ENCODE measurements at places on chromosomes 1 and 21.

DNA sequence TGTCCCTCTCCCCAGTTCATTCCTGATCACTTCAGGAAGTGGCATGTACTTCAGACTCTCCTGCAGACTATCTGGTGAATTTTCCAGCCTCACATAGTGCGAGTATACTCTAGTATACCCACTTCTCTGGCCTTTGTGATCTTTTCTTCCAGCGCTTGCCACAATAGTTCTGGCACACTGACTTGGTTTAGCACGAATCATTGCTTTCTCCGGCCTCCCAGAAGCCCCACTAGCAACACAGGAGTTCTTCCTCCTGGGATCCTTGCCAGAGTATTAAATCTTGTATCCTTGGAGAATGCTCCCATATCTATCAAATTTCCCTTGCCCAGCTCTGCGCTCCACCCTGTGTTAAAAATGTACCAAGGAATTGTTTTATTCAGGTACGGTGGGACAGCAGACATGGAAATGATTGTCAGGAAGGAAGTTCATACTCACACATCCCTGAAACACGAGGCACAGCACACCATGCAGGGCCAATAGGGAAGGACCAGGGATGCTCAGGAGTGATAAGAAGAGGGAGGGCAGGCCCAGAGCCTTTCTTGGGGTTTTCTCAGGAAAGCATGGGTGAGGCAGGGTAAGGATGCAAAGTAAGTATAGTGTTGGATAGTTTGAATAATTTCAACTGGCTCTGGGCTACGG is 136.7 kb downstream of the ADSS2 start:
- DNase-seq, result no peak

GRCh38 chr21:36117286-36117741 is 17.6 kb upstream of the CBR3 start:
- DNase-seq, result no peak

GRCh38 chr1:244010191-244010590 is 40.9 kb upstream of the ZBTB18 start:
- no peak for DNase-seq

GRCh38 chr1:244406337-244406736 is 45.4 kb downstream of the ADSS2 start:
- no peak for DNase-seq

DNA sequence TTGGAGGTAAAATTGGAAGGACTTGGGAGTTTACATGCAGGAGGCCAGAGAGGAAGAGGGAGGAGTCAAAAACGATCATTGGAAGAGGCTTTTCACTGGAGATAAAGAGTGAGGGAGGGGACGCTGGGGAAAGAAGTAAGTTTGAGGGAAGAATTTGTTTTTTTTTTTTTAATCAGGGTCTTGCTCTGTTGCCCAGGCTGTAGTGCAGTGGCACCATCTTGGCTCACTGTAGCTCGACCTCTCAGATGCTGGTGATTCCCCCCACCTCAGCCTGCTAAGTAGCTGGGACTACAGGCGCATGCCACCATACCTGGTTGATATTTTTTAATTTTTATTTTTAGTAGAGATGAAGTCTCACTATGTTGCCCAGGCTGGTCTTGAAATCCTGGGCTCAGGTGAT is 1.2 kb upstream of the MROH7 start:
- DNase-seq, result no peak

- DNase-seq, result no peak
Measured at GRCh38 chr1:37732111-37732780, 32.7 kb downstream of the EPHA10 start.

- DNase-seq, result no peak
Measured at GRCh38 chr21:42699196-42699595, 45.8 kb downstream of the PDE9A start.

DNA sequence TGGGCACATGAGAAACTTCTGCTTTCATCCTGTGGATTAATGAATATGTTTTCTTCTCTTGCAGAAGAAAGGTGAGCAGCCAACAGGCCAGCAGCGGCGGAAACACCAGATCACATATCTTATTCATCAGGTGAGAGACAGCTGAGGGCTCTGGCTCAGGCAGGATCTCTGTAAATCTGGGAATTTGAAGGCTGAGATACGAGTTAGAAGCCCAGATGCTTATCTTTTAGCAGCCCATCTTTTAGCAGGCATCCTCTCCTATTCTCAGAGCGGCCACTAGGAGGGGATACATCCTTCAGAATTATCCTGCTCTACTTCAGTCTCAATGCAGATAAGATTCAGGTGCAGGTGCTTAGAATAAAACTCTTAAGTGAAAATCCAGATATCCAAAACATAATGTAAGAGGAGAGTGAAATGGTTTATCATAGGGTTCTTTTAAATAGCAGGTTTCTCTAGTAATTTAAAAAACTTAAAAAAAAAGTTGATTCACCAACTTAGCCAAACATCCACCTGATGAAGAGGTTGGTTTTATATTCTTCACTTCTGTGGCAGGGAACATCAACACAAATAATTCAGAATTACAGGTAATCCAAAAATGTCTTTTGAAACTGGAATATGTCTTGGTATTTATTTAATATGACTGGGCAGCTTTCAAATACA is 19.3 kb downstream of the SH2D2A start:
- no peak for DNase-seq

GRCh38 chr1:16484501-16484835 is 29.6 kb downstream of the RNU1-1 start:
- no peak for DNase-seq

GRCh38 chr1:40592107-40592803 is 60.8 kb downstream of the ZNF684 start:
- DNase-seq, result no peak

- no peak for DNase-seq
Measured at GRCh38 chr1:88289401-88290102, 394.5 kb upstream of the PKN2 start.

DNA sequence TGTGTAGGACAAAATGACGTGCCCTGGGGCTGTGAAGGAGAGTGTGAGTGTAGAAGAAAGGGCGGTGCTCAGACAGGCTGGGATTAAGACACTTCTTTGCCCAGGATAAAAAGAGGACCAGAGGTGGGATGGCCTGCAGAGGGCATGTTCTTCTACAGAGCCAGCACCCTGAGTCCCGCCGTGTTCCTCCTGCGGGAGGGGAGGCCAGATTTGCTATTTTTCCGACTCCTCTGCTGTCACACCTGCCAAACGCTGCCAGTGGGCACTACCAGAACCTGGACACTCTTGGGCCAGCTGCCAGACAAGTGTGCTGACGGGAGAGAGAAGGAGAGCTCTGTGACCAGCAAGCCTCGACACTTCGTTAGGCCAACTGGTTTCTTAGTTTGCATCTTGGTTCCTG is 206.4 kb downstream of the PLD5 start:
- DNase-seq, result no peak

DNA sequence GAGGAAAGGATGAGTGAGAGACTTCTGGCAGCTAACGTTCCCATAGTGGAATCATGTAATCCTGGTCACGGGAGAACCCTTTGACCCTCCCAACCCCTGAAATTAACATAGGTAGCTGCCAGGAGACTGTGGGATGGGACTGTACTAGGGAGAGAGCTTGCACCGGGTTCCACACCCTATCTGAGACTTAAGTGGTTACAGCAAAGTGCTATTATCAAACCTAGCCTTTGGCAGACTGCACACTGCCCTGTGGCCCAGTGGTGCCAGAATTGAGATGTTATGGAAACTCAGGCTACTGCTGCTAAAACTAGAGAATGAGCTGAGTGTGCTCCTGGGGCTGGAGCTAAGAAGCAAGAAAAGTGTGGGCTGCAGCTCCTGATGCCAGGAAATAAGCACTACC is 79.6 kb upstream of the PDC start:
- DNase-seq, result no peak

DNA sequence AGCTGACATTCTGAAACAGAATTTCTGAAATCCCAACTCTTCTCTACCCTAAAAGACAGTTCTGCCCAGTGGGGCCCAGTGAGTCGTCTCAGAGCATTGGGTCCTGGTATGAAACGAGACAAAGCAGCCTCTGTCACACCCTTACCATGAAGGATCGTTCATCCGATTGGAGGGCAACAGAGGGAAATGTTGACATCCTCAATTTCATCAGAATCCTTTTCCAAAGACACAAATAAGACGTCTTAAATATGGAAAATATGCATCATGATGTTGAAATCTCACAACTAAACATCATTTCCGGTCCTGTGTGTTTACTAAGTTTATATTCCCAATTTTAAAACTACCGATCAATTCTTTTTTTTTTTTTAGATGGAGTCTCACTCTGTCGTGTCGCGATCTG is 112.1 kb upstream of the SLC45A1 start:
- DNase-seq, result no peak

DNA sequence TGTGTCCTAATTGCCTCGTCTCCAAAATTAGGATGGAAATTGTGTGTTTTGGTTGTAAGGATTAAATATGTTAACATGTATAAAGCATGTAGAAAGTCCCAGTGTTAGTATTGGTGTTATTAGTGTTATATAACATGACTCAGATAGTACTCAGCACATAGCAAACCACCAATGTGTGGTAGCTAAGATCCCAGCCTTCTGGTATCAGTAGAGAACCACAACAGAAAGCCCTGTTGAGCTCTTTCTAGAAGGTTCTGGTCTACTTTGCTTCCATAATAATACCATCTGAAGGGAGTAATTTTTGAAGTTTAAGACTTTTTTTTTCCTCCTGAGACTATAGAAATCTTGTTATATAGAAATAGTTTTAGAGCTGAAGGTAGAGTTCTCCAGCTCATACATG is 259.3 kb upstream of the SGIP1 start:
- DNase-seq, result no peak

GRCh38 chr1:202112859-202113689 is 9.6 kb upstream of the GPR37L1 start:
- no peak for DNase-seq

DNA sequence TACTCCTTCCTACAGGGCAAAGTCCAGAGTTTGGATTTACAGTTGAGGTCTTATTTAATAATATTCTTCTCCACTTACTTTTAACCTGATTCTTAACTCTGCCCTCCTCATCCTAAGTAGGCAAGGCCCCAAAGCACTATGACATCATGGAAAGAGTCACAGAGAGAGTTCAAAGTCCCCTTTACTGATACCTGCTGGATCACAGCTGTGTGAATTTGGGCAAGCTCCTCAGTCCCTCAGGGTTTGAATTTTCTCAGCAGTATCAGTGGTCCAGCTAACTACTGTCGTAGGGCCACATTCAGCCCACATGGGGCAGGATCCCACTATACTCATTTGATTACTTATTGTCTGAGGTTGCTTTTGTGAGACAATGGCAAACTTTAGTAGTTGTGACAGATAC is 16.0 kb downstream of the TYW3 start:
- no peak for DNase-seq

GRCh38 chr1:183034682-183035081 is 11.5 kb downstream of the LAMC1 start:
- no peak for DNase-seq

- DNase-seq, result peak; percentile 18
Measured at GRCh38 chr1:246753670-246754535, 29.7 kb downstream of the SCCPDH start.

GRCh38 chr1:14570514-14570913 is 28.0 kb upstream of the KAZN start:
- no peak for DNase-seq

Measured in GM12892 (cell line).